ENCODE measurements at places on chromosomes 5 and 9.
A peak's percentile ranks its signal among the peaks of the same experiment; 100 is the strongest.

- peak; percentile 75 for DNase-seq
Measured at GRCh38 chr5:149442563-149443182, 63.6 kb upstream of the IL17B start.

GRCh38 chr5:177383181-177383580 lies 1.1 kb upstream of the SLC34A1 start:
- DNase-seq, result no peak

- DNase-seq, result no peak
Measured at GRCh38 chr9:15307523-15307841, 466 bp upstream of the TTC39B start.

GRCh38 chr9:87613265-87614111 lies 112.4 kb upstream of the CTSL start:
- no peak for DNase-seq

GRCh38 chr5:143205883-143206195 lies 197.6 kb downstream of the NR3C1 start:
- no peak for DNase-seq

GRCh38 chr9:110588296-110588695 lies 8.8 kb upstream of the SVEP1 start:
- no peak for DNase-seq
